Foreskin fibroblast (primary cell): ENCODE measurements at places on chromosomes 3 and 15.

- DNase-seq: peak; percentile 71
Measured at GRCh38 chr15:49135911-49136310, 19.5 kb downstream of the COPS2 start.

- DNase-seq: no peak
Measured at GRCh38 chr3:33062866-33063265, 34.1 kb downstream of the GLB1 start.

DNA sequence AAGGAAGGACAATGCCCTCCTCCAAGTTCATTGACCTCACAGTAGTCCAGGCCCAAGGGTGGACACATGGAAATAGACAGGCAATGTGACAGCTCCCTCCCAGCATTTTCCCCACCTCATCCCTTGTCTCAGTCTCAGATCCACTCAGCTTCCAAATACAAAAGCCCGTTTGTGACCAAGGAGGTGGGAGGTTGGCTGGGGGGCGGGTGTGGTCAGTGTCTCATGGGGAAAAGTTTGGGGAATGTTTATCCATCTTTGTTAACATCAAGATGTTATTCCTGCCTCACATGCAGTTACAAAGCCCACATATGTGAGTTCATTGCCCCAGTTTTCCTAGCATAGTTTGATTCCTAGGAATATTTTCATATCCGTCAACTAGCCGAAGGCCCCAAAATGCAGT is 338.5 kb upstream of the PPP2R3A start:
- DNase-seq: no peak

GRCh38 chr3:140573011-140573410 is 104.9 kb upstream of the TRIM42 start:
- no peak for DNase-seq

DNA sequence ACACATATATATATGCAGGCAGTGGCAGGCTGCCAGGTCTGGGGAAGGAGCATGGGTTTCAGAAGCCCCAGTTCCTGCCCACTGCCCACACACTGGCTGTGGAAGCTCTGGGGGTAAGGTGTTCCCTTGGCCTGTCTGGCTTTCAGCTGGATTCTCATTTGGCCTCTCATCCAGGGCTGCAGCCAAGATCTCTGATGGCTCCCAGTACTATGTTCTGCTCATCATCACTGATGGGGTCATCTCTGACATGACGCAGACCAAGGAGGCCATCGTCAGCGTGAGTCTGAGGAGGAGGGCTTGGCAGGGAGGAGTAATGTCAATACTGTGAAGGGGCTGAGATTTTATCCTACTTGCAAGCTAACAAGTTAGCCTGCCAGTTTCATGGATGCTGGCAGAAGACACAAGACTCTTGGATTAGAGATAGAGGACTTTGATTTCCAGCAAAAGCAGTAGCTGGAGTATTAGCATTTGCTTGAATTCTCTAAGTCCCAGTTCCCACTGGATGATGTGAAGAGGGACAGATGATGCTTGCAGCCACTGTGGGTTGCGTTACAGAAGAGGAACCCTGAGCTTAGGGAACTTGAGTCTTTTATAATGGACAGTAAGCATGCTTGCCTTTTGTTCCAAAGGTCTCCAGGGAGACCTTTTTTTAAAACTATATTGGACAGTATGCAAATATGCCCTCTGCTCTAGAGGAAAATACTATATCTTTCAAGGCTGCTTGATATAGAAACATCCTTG is 5.6 kb upstream of the BRPF1 start:
- DNase-seq: no peak

DNA sequence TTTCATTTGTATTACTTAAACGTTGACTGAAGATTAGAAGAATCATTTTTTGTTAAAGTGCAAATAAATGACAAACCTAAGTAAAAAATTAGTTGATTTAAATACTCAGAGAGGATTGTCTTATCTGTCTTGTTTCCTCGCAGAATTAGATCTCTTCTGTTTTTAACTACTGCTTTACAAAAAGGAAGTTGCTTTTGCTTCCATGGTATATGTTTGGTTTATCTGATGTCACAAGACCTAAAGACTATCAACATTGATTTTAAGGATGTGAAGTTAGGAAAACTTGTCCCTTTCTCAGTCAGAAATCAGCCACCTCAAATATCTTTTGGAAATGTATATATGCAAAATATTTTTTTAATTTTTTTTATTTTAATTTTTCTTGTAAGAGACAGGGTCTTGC is 28.7 kb downstream of the GPR171 start:
- DNase-seq: no peak

DNA sequence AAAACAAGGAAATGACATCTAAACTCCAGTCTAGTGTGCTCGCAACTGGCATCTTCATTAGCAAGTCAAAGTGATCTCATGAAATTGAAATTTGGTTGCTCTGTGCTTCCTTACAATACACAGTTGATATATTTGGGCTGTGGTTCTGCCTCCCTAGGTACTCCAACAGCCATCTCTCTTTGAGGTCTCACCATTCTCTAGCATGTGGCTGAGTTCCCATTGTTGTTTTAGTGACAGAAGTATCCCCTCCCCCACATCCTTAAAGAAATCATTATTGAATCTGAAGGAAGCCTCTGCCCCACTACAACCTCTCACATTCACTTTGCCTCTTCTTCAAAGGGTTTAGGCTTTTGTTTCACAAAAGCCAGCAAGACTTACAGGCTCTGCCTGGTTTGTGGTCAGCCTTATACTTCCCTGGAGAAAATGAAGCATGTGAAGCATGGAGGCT is 516.5 kb downstream of the NLGN1 start:
- no peak for DNase-seq

GRCh38 chr3:189001559-189001958 is 170.2 kb upstream of the TPRG1 start:
- DNase-seq: peak; percentile 92

GRCh38 chr3:134428401-134428800 is 54.2 kb upstream of the AMOTL2 start:
- peak; percentile 20 for DNase-seq

DNA sequence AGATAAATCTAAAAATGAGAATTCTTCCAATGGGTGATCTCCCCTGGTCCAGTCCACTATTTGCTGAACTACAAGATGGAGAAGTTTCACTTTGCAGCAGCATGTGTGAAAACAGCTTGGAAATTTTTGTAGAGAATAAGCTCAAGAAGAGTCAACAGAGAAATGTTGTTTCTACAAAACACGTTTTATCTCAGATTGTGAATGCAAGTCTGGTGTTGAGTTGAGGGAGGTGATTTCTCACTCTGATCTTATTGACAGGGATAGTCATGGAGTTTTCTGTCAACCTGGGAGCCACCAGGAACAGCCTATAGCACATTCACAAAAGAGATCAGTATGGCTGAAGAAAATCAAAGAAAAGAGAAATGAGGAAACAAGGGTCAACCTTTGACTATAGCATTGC is 981.2 kb upstream of the CFAP20DC start:
- no peak for DNase-seq

DNA sequence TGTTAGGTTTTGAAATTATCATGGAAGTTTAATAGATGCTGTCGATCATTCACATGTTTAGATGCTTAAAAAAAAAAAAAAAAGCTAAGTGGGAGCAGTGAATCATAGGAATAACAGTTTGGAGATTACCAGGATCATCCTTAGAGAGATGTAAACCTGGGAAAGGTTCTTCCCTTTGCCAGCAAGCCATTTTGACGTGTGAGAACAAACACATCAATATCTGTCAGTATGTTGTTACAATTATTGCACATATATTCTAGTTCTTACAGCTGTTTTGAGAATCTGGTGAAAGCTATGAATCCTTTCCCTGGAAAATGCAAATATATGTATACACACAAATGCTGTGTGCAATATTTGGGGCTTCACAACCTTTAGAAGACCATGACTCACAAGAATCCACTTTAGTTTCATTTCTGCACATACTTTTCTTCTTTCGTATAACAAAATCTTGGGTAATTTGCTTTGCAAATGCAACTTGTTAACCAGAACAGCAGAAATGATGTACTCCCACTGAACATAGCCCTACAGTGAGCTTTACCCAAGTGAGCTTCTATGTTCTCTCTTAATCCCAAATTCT is 12.0 kb downstream of the NFKBIZ start:
- no peak for DNase-seq

GRCh38 chr3:101806491-101806890 is 27.5 kb downstream of the NXPE3 start:
- DNase-seq: no peak

- no peak for DNase-seq
Measured at GRCh38 chr15:50753463-50753862, 12.0 kb downstream of the SPPL2A start.

DNA sequence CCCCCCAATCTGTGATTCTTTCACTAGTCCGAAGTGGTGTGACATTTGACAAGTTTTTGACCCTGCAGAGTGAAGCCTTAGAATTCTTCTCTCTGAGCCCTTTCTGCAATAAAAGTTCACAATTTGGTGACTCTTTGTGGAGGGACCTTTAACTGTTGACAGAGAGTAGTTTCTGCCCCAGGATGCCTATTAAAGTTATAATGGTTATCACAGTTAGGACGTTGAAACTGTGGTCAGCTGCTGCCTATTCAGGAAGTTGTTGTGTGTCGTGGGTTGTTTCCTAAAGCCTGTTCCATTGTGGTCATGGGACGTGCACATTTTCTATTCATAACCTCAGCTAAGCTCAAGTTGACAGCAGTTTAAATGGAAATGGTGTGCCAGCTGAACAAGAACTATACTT is 274.5 kb downstream of the NEK10 start:
- DNase-seq: no peak

GRCh38 chr15:61729646-61730045 is 330.6 kb downstream of the VPS13C start:
- no peak for DNase-seq

GRCh38 chr3:40170395-40170794 is 139.1 kb upstream of the EIF1B start:
- no peak for DNase-seq

DNA sequence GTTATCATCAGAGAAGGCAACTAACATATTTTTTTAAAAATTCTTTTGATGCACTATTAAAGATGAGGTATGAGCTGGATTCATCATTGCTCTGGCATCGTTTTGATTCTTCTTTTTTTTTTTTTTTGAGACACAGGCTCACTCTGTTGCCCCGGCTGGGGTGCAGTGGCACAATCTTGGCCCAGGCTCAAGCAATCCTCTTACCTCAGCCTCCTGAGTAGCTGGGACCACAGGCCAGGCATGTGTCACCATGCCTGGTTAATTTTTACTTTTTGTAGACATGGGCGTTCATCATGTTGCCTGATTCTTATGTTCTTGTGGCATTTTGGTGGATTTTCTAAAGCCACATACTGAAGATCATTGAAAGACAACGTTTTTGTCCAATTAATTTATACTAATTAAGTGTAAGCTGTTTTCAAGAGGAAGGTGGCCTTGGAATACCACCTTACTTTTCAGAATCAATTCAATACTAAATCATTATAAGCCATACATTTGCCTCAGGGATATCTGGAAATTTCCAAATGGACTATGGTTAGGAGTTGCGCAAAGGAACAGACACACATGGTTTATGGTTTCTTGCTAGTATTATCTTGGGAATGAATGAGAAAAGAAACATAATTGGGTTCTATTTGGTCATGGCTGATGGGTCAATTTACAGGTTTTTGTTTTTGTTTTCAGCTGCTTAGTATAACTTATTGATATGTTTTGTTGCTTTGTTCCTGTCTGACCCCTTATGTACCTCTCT is 22.8 kb downstream of the SLC28A2 start:
- DNase-seq: no peak

DNA sequence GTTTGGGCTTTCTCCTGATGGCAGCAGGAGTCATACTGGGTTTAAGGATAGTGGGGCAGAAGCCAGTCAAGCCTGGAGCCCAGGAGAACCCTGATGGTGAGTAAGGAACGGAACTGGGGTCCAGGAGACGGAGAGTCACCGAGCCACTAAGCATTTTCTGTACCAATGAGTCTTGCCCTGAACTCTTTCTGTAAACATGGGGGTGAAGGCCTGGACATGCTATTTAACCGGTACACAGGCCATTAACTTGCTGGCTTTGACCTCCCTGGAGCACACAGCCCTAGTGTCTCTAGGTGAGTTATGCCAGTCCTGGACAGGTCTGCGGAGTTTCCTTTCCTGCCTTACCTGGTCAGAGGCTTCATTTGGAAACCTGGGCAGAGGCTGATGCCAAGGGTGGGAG is 3.9 kb downstream of the SLC6A6 start:
- DNase-seq: no peak

DNA sequence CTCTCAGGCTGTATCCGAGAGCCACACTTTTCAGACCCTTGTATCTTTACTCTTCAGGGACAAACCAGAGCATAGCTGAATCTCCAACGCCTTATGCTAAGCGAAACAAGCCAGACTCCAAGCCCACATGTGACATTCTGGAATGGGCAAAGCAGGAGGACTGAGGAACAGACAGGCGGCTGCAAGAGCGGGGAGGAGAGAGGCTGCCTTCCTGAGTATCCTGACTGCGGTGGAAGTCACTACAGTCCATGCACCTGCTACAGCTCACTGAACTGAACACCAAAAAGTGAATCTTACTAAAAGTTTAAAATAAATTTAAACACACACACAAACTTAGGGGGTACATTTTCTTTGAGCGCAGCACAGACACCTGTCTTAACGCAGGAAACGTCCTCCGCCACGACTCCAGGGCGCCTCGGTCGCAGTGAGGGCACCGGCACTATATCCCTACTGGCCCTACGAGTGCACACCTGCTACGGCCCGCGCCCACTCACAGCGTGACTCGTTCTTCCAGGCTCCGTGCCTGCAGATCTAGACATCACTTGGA is 1.4 kb downstream of the CYFIP1 start:
- no peak for DNase-seq

DNA sequence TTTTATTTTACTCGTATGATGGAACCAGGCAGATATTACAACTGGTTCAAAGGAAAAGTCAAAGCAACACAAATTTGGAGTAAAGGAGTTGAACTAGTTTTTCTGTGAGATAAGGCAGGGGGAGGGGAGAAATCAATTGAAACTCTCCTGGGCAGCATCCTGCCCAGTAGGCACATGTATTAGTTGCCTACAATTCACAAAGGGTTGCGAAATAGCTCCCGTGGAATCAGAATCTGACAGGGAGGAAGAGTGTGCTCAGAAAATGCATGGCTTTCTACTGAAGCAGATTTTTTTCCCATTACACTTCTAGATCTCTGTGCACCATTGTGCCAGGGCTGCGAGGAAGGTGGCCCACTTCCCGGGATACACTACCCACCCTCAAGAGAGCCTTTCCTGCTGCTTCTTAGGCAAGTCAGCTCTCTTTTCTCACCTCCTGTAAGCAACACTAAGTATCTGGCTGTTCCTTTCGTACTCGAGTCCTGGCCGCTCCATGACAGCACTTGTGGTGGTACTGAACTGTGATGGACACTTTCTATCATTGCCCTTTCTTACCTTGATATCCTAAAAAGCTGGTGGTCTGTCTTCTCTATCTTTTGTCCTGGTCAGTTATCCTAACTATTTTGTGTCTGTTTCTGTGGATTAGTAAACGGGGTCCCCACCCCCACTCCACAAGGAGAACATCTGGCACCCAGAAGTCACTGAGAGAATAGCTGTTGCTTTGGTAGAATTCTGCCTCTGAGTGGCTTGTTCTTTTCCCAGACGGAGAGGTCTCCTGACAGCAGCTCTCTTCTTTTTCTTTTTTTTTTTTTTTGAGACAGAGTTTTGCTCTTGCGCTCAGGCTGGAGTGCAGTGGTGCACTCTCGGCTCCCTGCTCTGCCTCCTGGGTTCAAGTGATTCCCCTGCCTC is 74.8 kb downstream of the RPL39L start:
- DNase-seq: peak; percentile 51
